ENCODE measurements at places on chromosomes 1 and 21.

GRCh38 chr1:65744731-65745130 lies 48.0 kb upstream of the PDE4B start:
- DNase-seq, result no peak

DNA sequence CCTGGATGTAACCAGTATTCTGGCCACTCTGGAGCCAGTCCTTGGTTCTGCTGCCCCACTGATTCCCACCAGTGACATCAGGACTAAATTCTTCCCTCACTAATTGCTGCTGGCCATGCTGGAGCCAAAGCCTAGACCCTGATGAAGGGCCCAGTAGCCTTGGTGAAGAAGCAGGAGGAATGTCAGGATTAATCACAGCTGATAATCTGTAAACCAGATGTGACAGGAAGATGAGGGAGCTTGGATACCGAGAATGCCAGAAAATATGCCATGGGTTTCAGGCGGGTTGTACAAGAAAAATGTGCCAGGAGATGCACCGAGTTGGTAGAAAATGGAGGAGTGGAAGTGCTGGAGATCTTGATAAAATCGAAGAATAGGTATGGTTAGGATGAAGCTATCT lies 119.0 kb upstream of the PPP2R5A start:
- DNase-seq, result no peak

GRCh38 chr1:170678027-170678600 lies 14.2 kb downstream of the PRRX1 start:
- DNase-seq, result no peak

DNA sequence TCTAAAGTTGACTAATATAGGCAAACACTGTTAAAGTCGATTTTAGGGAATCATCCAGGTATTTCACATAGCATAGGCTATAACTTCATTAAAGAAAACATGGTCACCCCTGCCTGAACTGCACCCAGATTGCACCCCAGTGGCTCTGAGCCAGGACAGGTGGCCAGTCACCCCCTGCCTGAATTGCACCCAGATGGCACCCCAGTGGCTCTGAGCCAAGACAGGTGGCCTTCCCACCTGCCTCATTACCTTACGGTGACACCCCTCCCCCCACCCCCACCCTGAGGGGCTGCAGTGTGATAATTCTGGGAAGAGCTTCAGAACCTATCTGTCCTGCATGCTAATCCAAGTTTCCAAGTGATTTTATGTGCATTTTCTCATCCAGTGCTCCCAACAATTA lies 78.9 kb downstream of the DSCAM start:
- DNase-seq, result no peak

DNA sequence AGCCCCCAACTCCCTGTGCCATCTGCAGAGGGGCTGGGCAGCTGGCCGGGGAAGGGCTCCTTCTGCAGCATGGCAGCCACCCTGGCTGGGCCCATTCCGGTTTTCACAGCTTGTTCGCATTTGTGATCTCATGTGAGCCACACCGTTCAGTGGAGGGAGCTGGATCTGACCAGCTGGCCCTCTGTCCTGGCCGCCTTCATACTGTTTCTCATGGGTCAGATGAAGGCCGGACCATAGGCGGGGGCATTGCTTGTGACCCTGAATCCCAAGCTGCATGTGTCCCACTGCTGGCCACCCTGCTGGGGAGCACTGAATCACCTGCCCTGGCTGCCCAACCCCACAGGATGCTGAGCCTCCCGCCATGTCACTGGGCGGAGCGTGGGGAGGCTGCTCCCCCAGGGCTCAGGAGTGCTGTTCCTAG lies 36.4 kb upstream of the PRSS38 start:
- DNase-seq, result no peak

GRCh38 chr1:47023268-47024140 lies at the start of gene CYP4X1:
Gene CYP4X1, plus strand, starts transcription at chr1:47023669. Its CDS starts 149 bp downstream, at chr1:47023818.
- DNase-seq, result no peak

GRCh38 chr1:45685308-45686014 lies 872 bp downstream of the GPBP1L1 start:
- no peak for DNase-seq

DNA sequence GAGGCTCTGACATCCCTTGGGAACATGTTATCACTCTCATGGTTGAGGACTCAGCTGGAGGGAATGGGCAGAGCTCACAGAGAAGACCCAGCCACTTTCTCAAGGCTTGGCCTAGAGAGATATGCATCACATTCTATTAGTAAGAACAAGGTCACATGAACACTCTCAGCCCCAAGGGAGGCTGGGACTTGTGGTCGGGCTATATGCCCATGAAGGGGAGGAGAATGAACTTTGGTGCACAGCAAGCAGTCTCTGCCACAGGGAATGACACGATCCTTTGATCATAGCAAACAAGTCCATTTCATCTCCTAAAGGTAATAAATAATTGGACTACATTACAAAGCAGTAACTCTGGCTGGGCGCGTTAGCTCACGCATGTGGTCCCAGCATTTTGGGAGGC lies 105.7 kb downstream of the SYF2 start:
- DNase-seq, result no peak

DNA sequence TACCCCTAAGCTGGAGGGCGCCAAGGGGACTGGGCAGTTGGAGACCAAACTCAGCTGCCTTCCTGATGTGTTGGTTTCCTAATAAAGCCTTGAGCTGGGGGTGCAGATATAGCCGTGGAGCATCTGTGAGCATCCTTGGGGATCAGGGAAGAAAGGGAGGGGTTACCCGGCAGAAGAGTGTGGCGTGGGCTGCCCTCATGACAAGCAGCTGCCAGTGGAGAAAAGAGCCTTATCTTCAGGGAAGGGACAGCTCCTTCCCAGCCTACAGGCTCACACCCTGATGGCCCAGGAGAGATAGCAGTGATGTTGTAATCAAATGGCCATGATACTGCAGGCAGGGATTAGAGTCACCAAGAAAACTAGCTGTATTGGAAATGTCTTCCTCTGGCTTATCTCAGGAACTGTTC lies 10.8 kb upstream of the NFASC start:
- DNase-seq, result no peak

- DNase-seq, result no peak
These were observed 3.1 kb upstream of the SHISA4 start for GRCh38 chr1:201885531-201886075.

DNA sequence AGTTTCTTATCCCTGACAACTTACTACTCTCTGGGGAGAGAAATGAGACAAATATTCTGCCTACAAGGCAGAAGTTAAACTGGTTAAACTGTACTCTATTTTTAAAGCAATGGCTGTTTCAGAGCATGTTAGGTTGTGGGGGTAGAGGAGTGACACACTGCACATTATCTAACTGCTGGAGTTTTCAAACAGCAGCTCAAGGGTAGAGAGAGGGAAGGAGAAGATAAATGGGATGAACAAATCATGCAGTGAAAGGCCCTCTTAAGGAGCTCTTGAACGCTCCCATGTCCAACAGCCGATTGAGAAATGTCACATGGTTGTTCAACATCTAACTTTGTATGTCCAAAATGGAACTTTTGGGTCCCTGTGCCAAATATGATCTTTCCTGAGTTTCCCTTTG lies 14.0 kb upstream of the IFI44L start:
- DNase-seq, result no peak

Data from activated T-cell treated with anti-CD3 and anti-CD28 coated beads, Interleukin-2, amount 50 U/mL, for 48 hours (primary cell).